NB4 (cell line): ENCODE measurements at places on chromosomes 5 and 9.

DNA sequence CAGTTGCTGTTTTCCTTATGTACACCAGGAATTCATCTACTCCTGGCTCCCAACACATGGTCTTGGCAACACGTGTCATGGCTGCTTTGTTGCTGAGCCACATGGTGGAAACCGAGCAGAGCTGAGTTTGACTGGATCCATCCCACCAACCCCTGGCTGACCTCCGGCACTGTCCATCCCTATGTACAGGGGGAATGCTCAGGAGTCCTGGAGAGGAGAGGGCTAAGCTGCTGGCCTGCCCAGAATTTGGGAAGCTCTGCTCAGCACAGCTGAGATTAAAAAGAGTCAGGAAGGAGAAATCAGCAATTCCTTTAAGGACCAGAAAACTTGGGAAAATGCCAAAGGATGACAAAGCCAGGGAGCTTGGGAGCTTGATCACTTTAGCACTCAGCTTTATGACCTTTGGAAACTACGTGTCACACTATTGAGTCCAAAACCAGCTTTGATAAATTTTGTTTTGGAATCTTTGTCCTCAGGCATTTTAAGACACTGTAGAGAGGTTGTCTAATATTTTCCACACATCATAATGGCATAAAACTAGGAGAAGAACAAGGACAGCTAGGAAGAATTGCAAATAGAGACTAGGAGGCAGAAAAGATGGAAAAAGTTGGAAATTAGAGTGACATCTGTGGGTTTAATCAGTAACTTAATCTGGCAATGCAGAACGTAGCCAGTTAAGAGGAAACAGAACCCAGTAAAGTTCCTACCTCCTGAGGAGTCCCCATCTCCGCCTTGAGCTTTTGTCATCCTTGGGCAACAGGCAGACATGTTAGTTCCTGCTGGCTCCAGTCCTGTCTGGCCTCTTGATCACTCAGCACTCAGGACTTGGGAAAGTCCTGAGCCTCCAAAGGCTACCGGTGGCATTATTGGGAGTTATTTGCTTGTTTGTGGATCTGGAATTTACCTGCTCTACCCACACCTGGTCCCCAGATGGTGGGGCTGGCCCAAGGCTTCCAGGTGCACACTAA lies 62.5 kb upstream of the PLPP1 start:
- DNase-seq, result no peak

GRCh38 chr9:127987103-127987614 lies 6.4 kb upstream of the EEIG1 start:
- no peak for DNase-seq

DNA sequence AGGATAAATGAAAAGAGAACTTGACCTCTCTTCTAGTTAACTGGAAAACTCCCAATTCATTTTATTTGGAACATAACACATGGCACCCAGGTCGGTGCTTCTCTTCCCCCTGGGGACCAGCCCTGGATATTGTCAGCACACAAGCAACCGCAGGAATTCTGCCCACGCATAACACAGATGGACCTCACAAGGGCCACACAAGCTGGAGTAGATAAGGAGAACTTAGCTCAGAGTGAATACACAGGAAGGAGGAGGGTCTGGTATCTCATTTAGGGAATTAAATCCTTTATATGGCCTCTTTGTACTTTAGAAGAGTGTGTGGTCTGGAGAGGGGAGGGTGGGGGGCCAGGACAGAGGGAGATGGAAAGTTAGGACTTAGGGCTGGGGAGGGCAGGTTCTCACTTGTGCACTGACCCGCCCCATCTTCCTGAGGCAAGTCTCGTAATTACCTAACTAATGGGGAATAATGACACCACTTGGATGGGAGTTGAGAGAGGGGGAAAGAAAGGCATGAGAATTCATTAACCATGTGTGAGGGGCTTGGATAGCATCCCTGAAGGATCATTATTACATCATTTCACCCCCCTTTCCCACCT lies 341.2 kb upstream of the WWC1 start:
- DNase-seq, result no peak

DNA sequence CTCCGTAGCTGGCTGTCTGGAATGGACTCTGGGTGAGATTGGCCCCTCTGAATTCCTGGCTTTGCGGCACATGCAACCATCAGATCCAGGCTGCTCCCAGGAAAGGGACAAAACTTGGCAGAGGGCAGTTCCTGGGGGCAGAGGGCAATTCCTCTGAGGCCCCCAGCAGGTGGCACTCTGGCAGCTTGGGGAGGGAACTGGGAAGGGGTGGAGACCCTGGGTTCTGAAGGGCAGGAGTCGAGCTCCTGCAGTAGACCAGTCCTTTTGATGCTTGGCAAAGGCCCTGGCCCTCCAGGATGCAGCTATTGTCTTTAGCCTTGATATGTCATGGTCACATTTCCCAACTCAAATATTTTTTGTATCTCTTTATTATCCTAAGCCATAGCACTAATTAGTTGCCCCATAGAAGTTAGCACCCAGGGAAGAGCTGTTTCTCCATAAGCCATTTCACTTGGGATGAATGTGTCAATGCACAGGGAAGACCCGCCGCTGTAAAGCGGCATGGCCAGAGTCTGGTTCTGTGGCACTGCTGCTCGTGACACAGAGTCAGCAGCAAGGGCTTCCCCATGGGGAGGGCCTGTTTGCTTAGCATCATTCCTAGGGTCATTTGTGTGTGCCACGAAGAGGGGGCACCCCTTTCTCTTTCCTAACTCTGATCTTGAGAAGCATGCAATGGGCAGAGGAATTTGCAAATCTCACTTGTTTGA lies 51.2 kb upstream of the CDK20 start:
- no peak for DNase-seq

DNA sequence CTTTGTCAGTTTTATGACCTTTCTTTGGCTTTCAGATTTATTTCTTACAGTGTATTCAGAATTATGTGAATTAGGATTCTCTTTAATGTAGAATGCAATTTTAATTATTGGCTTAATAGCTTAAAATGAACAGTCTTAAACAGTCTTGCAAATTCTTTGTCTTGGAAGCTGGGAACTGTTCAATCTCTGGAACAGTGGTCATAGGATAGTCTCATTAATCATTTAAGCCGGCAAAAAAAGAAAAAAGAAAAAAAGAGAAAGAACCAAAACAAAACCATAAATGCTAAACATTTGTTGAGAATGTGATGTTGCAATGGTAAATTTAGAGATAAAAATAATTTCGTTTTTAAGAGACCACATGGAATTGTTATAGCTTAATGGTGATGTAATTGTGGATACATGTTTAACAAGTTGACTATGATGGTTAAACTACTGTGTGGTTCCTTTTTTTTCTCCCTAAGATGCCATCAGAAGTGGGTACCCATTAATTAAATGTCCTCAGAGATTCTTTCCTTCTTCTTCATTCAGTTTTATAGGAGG lies 61.6 kb downstream of the NNT start:
- no peak for DNase-seq
